ENCODE measurements at places on chromosomes 5 and 9.

DNA sequence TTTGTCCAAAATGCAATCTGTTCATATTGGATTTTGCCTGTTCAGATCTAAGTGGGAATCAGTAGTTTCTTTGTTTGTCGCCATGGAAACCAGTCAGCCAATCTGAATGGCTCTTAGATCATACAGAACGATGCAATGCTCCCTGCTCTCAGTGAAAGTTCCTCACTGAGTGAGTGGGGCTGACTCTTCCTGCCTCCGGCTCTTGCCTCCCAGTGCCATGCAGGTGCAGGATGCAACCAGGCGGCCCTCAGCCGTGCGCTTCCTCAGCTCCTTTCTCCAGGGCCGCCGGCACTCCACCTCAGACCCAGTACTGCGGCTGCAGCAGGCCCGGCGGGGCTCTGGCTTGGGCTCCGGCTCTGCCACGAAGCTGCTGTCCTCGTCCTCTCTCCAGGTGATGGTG is at the start of gene PTPDC1:
Gene PTPDC1 (plus strand): TSS at position 151 of the 400 bp plus-strand sequence. CDS start 67 bp downstream, at position 218.
- DNase-seq = peak; percentile 54

- DNase-seq = no peak
These were observed 11.2 kb downstream of the ENC1 start for GRCh38 chr5:74629326-74629725.

DNA sequence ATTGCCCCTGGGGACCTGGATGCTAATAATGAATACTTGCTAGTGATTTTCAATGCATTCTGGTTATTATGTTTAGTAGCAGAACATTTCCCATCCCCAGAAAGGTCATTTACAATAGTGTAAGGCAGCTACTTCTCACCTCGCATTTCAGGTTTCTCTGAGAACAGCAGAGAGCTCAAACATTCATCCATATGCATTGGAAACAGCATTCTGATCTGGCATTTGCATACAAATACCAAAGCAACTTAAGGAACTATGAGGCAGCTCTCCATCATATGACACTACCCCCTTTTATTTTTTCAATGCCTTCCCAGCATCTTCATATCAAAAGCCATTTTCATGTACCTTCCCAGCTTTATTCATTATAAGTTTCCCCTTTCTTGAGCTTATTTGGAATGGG is 6.4 kb downstream of the PPP2R2B start:
- DNase-seq = no peak

- no peak for DNase-seq
These were observed 216.5 kb upstream of the DMRT1 start for GRCh38 chr9:624935-625500.

DNA sequence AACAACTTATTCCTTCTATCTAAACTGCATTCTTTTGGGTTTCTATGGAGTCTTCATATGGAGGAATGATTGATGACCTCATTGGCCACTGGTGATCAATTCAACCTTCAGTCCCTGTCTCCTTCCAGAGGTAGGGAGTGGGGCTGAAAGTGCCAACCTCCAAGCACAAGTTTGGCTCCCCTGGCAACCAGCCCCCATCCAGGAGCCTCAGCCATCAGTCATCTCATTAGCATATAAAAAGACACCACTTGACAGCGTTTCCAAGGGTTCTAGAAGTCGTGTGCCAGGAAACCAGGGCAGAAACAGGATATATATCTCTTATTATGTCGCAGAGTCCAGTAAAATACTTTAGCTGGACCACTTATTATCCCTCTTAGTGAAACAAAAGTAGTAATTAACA is 9.8 kb downstream of the SLC31A2 start:
- DNase-seq = no peak

GRCh38 chr5:157581901-157582300 is 6.3 kb upstream of the ADAM19 start:
- no peak for DNase-seq

DNA sequence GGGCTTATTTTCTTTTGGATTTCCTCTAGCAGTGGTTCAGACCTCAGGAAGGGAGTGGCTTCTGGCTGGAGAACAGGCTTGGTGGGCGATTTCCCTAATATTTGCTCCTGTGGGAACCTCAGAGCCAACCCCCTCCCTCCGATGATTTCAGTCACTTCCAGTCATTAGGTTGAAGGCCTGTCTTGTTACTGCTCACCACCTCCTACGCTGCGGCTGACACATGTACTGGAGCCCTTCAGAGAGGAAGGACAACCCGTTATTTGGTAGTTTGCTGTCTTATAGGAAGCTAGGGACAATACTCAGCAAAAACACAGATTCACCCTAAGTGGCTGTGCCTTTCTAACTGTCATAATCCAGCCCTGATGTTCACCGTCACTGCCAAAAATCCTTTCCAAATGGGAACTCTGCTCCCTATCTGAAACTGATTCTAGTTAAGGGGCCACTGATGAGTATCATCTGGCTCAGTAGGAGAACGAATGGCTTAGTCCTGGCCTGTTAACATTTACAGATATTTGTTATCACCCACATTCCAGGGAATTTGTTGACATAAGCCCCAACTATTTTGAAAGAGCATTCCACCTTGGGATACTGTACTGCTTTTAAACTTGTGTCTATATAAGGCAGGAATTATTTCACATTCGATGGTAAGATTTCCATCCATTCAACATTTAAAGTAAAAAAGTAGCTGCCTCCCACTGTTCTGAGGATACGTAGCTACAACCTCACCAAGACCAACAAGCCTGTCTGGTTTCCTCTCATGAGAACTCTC is 29.3 kb upstream of the ANKH start:
- peak; percentile 80 for DNase-seq

DNA sequence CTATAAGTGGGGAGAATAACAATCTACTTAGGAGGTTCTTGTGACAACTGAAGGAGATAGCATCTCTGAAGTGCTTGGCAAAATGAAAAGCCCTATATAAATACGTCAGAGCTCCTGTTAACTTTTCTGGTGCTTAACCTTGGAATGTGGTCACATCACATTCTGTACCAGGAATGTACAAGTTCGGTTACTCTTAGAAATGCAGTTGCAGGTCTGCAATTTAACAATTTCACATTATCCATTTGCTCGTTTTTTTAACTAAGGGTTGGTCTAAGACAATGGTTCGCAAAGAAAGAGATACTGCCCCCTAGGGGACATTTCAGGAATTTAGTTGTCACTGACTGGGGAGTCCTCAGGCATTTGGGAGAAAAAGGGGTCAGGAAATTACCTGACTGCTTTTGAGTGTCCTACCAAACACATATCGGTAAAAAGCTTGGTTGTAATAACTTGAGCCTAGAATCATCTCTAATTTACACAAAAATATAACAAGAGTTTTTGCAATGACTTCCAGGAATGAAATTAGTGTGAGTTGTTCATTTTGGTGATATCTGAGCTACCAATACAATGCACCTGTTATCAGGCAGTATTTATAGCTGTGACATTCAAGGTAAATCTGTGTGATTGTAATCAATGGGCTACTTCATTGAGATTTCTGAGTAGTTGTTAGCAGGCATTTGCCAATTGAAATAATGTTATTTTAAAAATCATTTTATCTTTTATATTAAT is 5.4 kb upstream of the HBEGF start:
- DNase-seq = no peak

DNA sequence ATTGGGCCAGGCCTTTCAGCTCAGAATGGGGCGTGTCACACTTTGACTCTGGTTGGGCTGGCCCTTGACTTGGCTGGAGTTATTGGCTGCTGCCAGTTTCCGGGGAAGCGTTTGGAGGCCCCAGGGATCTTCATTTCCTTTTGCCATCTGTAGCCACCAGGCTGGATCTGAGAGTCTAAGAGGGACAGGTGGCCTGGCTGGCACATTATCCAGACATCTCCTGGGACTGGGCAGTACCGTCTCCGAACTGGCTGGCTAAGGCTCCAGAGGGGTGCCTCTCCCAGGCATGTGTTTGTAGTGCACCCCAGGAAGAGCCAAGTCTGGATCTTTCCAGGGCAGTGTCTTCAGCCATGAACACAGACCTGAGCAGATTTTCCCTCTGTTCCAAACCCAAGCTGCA is 9.7 kb upstream of the JADE2 start:
- DNase-seq = no peak

GRCh38 chr5:173793648-173794548 is 94.3 kb upstream of the CPEB4 start:
- DNase-seq = no peak

GRCh38 chr5:166834246-166834645 is 1457.2 kb upstream of the WWC1 start:
- DNase-seq = no peak

DNA sequence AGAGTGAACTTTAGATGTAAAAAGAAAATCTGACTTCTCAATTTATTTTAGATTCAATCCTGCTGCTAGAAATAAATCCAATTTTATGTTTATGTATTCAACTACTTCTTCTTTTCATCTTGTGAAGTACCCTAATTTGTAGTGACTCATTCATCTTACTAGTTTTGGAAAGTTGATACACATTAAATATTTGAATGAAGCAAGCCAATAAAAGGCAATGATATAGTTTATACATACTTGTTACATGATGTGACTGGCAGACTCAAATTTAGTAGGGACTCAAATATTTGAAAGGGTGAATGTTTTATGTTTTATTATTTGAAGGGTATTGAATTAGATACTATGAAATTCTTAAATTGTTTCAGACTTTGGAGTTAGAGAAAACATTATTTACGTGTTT is 34.7 kb downstream of the CSNK1G3 start:
- no peak for DNase-seq

GRCh38 chr5:156850206-156850751 is at the start of gene PPP1R2B:
Gene PPP1R2B (plus strand): TSS chr5:156850295. CDS start chr5:156850563, 268 bp downstream.
- DNase-seq = no peak

DNA sequence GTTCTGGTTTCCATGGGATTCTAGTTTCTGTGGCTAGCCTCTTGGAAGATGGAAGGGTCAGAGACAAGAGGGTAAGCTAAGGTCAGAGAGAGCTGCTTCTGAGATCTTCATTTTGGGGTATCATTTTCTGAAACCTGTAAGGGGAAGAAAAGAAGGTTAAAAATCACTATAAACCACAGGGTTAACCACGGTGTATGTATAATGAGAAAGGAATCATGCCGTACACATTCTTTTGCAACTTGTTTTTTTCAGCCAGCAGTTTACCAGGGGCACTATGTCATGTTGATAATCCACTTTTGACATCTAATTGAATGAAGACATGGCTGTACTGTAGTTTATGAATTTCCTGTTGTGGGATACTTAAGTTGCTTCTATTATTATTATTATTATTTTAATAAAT is 164.4 kb downstream of the FOCAD start:
- DNase-seq = no peak

DNA sequence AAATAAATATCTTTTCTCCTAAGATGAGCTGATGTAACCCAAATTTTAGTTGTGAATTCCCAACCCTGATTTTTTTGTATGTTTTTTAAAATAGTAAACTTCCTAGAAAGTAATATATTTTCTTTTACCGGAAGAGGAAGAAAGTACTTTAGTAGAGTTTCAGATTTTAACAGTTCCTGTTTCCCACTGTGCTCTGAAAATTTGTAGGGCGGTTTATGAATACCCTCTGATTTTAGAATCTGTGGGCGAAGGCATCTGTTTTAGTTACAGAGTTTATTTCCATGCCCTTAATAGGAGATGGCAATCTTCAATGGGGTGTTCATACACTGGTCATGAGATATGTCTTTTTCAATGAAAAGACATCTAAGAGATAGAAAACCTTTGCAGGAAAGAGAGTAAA is 3.7 kb upstream of the HOMER1 start:
- no peak for DNase-seq

DNA sequence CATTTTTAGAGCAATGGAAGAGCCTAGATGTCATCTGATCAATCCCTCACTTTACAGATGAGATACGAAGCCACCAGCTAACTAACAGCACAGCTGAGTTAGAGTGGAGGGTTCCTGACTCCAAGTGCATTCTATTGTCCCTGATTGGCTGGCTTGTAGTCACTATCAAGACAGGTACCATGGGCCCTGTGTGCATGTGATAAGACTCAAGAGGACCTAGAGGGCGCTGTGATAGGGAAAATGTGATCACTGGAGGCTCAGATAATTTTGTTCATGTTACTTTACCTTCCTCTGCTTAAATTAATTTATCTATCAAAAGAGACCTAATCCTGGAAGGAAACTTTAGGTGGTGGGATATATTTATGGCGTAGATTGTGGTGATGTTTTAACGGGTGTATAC is 19.5 kb upstream of the SNAPC3 start:
- DNase-seq = no peak

GRCh38 chr5:78005021-78005785 is 229.1 kb upstream of the TBCA start:
- no peak for DNase-seq

- DNase-seq = no peak
These were observed 25.6 kb downstream of the LYRM7 start for GRCh38 chr5:131196331-131196730.

GRCh38 chr5:92424785-92425426 is 1041.8 kb upstream of the ARRDC3 start:
- DNase-seq = no peak

- no peak for DNase-seq
These were observed 79.2 kb downstream of the RGS3 start for GRCh38 chr9:113542741-113543140.

DNA sequence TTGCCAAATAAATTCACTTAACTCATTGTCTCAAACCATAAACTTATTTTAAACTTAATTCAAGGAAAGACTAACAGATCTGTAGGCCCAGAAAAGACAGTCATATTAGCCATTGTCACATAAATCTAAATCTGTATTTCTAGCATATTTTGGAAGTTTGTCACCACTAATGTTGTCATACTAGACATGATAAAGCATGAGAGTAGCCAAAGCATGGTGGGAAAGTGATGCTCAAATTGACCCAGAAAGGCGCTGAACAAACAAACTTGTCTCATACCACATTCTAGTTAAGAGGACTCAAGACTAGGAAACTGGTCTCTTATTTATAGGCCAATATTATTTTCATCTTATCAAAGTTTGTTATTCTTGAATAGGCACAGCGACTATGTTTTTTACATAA is 99.4 kb downstream of the VCAN start:
- no peak for DNase-seq

- no peak for DNase-seq
These were observed 18.7 kb upstream of the WDR38 start for GRCh38 chr9:124834591-124834990.

- no peak for DNase-seq
These were observed 3.0 kb downstream of the NUDT2 start for GRCh38 chr9:34332076-34332964.

DNA sequence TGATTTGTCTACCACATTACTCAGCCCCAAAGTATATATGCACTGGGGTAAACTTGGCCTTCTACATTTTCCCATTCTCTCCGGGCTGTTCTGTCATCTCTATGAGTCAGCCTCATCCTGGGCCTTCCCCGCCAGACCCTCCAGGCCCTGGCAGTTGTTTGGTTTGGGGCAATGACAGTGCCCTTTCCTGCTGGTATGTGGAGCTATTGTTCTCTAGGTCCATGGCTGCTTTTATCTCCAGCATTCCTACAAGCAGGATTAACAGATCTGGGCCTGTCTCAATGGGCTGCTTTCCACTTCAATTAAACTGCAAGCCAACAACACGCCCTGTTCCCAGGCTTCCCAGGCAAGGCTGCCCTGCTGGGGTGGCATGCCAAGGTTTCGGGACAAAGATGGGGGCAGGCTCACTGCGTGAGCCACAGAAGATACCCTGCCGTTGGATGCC is 136.4 kb downstream of the SLIT3 start:
- peak; percentile 51 for DNase-seq

GRCh38 chr9:76453785-76454184 is 5.2 kb upstream of the GCNT1 start:
- DNase-seq = no peak

- DNase-seq = no peak
These were observed 114.4 kb downstream of the STK32A start for GRCh38 chr5:147349241-147349640.

Data from heart right ventricle (tissue), 16 donors.